ENCODE measurements at places on chromosomes 7 and 10. TPM values are rescaled to one million over a fixed set of nuclear protein-coding genes. Genes with fewer than 3 reads are reported as not detected.
A peak's percentile ranks its signal among the peaks of the same experiment; 100 is the strongest.

Gene IFIT2
- 1.1 TPM for polyA plus RNA-seq

Gene CCDC172
- not detected for polyA plus RNA-seq

DNA sequence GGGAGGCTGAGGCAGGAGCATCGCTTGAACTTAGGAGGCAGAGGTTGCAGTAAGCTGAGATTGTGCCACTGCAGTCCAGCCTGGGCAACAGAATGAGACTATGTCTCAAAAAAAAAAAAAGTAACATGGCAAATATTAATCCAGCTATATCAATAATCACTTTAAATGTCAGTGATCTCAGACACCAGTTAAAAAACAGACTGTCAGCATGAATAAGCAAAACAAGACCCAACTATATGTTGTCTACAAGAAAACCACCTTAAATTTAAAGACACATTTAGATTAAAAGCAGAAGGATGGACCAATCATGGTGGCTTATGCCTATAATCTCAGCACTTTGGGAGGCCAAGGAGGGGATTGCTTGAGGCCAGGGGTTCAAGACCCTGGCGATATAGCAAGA is 8.5 kb upstream of the ATE1 start:
- DNase-seq = no peak

Gene SEMA4G
- polyA plus RNA-seq = 8.7 TPM

Gene ZNF804B
- polyA plus RNA-seq = not detected

GRCh38 chr7:128117691-128118090 is 86.5 kb upstream of the LRRC4 start:
- no peak for DNase-seq

GRCh38 chr10:48340734-48341133 is 34.3 kb downstream of the MAPK8 start:
- no peak for DNase-seq

DNA sequence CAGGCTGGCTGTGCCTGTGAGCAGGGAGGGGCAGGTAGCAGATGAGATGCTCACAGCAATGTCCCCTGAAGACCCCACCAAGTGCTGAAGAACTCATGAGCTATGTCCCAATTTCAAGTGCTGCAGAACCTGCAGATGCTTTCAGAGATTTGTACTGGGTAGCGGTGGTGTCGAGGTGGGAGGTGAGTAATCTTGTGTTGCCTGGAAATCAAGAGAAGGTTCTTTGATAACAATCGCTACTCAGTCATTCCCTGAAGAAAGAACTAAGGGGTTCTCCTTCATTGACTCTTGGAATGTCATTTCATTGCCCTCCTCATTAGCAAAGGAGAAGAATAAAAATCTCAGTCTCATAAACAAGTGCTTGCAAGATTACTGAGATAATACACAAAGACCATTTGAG is 246.4 kb downstream of the EMX2 start:
- DNase-seq = no peak

- peak; percentile 82 for DNase-seq
Measured at GRCh38 chr10:103598654-103599115, 105.2 kb downstream of the NEURL1 start.

Gene FBXO24
- polyA plus RNA-seq = 0.43 TPM

Gene SPAM1
- not detected for polyA plus RNA-seq

Gene OR6V1
- polyA plus RNA-seq = not detected

Gene LRIT1
- polyA plus RNA-seq = not detected

GRCh38 chr7:134527979-134528371 is 608 bp downstream of the AKR1B10 start:
- DNase-seq = peak; percentile 86

- DNase-seq = no peak
Measured at GRCh38 chr7:27193335-27194001, 6.4 kb downstream of the HOXA13 start.

DNA sequence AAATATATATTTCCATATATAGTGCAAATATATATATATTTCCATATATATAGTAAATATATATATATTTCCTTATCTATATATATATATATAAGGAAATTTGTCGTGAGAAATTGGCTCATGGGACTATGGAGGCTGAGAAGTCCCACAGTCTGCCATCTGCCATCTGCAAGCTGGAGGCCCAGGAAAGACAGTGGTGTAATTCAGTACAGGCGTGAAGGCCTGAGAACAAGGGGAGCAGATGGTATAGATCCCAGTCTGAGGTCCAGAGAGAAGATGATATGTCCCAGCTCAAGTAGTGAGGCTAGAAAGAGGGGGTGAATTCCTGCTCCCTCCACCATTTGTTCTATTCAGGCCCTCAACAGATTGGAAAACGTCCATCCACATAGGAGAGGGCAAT is 78.9 kb downstream of the MTPN start:
- DNase-seq = no peak

DNA sequence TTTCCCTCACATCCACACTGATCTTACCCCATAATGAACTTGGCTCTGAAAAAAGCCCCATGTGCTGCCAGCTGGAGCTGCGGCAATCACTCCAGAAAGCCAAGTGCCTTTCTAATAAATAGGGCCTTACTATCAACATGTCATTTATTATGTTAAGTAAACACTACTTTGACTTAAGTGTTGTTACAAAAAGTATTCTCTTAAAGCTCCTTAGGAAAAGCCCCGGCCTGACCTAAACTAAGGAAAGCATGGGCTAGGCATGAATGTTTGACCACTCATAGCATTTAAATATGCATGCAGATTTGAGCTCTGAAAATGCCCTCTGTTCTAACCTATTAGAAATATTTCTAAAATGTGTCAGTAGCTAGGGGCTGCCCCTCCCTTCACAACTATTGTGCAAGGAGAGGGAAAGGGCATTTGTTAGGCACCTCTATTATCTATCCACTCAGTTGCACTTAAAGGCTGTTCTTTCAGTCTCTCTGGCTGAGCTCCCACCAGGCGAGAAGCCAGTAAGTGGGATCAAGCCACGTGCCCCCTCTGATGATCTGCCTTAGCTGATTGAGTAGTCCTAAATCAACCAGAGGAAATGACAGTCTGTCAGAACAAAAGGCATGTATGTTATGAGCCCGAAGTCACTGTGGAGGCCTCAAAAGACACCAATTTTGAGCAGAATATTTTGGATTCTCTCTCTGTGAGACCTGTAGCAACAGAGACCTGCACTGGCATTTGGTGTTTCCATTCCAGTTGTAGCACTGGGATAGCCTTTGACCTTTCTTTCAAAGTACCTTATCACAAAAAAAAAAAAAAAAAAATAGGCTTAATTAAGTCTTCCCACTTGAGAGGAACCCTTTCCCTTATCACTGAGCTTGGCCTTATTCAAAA is 77.1 kb downstream of the ITGB8 start:
- DNase-seq = peak; percentile 43

Gene SLC26A5
- polyA plus RNA-seq = not detected

Gene IFRD1
- 25.3 TPM for polyA plus RNA-seq

GRCh38 chr7:69739190-69739589 is 140.9 kb downstream of the AUTS2 start:
- DNase-seq = no peak

Gene SEMA3E
- 0.42 TPM for polyA plus RNA-seq

DNA sequence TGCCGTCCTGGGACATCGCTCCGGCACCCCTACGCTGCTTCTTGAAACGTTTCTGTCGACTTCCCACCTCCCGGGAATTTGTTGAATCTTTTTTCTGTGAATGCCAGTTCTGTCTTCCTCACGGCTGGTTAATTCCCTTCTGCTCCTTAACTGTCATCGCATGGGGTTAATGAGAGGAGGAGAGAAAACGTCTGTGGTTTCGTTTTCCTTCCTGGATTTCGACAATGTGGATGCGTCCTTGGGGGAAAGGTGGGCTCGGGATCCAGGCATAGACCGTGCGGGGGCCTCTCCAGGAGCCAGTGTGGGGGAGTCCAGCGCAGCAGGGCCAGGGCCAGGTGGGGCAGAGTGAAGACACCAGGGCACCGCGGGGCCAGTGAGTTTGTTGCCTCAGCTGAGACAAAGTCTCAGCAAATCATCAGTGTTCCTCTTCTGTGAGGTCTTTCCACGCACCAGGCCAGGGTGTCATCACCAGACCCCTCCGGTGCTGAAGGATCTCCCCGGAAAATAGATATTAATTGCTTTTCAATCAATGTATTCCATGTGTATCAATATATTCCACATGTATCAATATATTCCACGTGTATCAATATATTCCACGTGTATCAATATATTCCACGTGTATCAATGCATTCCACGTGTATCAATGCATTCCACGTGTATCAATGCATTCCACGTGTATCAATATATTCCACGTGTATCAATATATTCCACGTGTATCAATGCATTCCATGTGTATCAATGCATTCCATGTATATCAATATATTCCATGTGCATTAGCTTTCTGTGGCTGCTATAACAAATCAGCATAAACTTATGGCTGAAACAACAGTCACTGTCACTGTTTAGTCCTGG is 33.7 kb upstream of the CFAP46 start:
- no peak for DNase-seq

Gene PNLIPRP2
- polyA plus RNA-seq = not detected

DNA sequence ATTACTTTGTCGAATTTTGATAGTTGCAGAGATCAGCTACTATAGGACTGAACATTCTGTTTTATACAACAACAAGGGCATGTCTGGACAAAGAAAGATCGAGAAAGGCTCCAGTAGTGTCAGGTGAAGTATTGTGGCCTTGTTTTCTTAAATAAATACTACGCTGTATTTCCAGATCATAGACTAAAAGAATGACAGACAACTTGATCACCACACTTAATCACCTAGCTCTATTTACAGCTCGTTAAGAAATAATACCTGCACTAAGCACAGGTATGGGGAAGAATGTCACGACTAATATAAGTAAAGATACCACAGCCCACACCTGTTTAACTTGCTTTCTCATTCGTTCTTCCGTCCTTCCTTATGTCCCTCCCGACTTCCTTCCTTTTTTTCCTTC is 269.2 kb downstream of the HGF start:
- no peak for DNase-seq

DNA sequence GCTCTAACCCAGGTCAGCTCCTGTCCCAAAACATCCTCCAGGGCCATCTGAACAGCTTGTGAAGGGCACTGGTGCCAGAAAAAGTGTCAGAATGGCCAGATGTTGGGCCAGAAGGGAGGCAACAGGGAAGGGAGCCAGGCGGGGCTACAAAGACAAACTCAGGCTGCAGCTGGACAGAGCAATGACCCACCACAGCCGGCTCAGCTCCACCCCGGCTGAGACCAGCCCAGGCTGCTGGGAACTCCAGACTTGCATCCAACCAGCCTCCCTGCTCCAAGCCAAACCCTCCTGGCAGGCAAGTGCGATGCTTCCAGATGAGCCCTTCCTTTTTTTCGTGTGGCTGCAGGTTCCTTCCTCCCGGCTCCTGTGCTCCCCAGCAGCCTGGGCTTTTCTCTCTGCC is 466.9 kb downstream of the PTPRN2 start:
- DNase-seq = no peak

DNA sequence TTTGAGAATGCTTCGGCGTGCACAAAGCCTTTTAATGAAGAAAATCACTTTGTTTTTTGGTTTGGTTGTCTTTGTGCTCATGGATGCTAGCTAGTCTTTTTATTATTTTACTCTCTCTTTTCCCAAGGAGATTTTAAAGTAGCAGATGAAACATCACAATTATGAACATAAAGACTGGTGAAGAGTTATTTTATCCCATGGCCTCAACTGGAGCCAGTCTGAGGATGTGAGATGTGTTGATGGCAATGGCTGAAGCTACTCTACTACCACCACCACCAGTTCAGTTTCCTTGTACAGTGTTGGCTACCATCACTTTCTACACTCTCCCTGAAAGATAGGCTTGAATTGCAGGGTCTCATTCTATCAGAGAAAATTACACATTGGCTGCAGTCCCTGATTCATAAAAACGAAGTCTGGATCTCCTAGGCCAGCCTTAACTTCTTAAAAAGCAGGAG is 494 bp upstream of the HERC4 start:
- DNase-seq = no peak

Gene PPIF
- 127 TPM for polyA plus RNA-seq

- peak; percentile 11 for DNase-seq
Measured at GRCh38 chr10:63214571-63214970, 81.4 kb downstream of the NRBF2 start.

DNA sequence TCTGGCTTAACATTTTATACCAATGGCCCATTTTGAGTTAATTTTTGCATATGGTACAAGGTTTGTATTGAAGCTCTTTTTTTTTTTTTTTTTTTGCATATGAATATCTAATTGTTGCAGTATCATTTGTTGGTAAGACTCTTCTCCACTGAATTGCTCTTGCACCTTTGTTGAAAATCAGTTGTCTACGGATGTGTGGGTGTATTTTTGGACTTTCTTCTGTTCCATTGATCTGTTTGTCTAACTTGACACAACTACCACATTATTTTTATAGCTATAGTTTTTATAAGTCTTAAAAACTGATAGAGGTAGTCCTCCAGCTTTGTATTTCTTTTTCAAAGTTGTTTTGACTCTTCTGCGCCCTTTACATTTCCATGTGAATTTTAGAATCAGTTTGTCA is 53.9 kb downstream of the AHCYL2 start:
- DNase-seq = no peak

- peak; percentile 40 for DNase-seq
Measured at GRCh38 chr7:46725838-46726237, 804.8 kb upstream of the IGFBP3 start.

DNA sequence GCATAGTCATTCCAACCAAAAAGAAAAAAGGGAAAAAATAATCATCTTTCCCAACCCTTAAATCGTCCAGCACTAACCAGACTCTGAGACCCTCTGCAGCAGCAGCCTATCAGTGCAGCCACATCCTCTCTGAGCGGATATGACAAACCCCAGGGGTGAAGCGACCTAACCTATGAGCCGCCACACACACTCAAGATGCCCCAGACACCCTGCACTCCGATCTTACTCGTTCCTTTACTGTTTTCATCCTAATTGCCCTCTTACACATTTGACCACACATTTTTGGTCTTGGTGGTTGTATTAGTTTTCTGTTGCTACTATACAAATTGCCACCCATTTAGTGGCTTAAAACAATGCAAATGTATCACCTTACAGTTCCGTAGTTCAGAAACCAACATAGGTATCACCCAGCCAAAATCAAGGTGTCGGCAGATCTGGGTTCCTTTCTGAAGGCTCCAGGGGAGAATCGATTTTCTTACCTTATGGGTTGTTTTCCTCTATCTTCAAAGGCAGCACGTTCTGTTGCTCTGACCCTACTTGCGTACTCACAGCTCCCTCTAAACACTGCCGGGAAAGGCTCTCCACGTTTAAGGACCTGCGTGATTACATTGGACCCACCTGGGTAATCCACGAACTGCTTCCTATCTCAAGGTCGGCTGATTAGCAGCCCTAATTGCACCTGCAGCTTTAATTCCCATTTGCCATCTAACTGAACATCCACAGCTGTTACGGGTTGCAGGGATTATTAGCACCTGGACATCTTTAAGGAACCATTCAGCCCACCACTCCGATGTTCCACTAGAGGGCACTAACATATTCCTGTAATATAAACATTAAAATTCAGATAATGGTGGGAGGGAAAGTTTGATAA is 37.3 kb upstream of the PRSS1 start:
- DNase-seq = peak; percentile 19
